ENCODE measurements at places on chromosomes 1 and 21.

GRCh38 chr21:14736162-14736561 lies 190.0 kb upstream of the SAMSN1 start:
- DNase-seq, result no peak

DNA sequence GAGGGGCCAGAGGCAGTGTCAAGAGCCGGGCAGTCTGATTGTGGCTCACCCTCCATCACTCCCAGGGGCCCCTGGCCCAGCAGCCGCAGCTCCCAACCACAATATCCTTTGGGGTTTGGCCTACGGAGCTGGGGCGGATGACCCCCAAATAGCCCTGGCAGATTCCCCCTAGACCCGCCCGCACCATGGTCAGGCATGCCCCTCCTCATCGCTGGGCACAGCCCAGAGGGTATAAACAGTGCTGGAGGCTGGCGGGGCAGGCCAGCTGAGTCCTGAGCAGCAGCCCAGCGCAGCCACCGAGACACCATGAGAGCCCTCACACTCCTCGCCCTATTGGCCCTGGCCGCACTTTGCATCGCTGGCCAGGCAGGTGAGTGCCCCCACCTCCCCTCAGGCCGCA lies at the start of gene BGLAP:
Gene BGLAP (plus strand): TSS at position 259 of the 400 bp plus-strand sequence. CDS start 48 bp downstream, at position 307.
- DNase-seq, result no peak

DNA sequence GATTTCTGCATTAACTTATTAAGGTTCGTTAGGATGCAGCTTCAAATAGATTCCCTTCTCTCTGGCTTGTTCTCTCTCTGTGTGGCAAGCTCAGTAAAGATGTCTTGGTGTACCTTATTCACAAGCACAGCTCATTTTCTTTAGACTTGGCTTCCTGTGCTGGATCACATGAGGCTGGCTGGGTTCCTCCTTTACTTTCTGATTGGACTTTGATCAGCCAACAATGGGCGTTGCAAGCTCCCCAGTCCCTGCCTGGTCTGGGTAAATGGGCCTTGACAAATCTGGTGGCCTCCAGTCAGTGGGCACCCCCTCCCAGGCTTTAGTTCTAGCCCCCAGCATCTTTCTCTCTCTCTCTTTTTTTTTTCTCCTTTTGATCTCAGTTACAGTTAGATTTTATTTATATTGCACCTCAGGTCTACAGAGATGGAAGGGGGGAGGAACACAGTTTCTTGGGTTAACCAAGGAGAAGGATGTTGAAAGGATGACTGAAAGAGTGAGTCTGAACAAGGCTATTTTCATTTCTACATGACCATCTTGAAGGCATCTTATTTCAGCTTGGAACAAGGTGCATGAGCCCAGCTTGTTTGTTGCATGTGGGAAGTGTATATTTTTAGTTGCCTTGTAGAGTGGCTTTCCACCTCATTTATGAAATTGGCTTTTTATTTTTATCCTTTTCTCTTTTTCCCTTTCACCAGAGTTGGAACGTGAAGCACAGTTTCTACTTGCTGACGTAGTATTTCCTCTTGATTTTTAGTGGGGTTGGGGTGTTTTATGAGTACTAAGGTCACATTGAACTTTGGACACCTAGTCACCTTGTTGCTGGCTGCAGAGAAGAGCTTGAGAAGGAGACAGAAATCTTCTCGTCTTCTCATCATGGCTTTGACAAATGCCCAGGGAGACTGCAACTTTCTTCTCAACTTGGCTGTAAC lies 77.1 kb downstream of the PBX1 start:
- DNase-seq, result peak; percentile 47

GRCh38 chr1:203325418-203326091 lies 20.2 kb downstream of the BTG2 start:
- peak; percentile 93 for DNase-seq

- DNase-seq, result no peak
Measured at GRCh38 chr1:160547422-160547821, 24.4 kb upstream of the SLAMF6 start.

- DNase-seq, result no peak
Measured at GRCh38 chr1:167127236-167127635, 33.4 kb downstream of the STYXL2 start.

DNA sequence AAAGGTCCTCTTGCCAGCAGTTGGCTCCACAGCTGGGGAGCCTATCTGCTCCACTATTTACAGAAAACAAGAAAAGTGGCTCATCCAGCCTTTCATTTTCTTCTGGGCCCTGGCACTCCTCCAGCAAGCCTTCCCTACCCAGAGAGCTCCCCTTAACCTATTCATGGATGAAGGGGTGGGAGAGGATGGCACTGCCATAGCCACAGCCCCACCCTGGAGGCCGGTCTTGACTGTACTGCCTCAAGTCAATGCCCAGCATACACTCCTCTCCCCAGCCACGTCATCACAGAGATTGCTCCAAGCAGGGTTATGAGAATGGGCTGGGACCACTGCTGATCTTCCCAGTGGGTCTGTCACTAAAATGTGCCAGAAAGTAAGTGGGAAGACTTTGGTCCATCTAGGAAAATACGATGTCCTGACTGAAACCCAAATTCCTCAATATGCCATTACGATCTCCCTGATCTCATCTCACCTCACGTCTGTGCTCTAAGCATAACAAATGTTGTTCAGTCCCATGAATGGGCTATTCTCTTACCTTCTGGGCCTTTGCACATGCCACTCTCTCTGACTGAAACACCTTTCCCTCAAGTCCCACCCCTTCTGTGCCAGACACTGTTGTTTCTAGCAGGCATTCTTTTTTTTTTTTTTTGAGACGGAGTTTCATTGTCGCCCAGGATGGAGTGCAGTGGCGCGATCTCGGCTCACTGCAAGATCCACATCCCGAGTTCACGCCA lies 21.4 kb upstream of the PTAFR start:
- DNase-seq, result no peak

DNA sequence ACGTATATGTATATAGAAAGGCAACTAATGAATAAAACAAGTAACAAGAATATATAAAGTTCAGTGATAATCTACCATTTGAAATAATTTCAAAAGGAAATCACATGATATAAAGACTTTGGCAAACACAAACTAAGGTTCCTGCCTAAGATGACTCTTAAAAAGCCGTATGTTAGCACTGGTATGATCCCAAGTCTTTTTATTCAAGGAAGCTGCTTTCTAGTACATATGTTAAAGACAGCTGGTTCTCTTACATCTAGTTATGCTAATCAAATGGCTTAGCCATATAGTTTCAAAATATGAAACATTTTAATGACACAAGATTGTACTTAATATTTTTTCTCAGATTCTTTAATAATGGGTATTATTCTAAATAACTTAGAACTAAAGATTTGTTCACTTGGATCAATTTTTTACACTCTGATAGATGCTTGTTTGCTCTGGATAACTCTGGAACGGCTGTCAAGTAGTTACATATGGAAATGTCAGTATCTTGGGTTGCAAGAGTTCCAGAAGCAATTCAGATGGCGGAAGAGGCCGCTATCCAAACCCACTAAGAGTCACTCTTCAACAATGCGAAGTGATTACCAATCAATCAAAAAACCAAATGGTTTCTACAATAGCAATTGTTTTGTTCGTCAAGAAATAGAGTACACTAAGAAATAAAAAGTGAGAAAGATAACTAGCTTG lies 21.4 kb downstream of the STX6 start:
- no peak for DNase-seq

- no peak for DNase-seq
Measured at GRCh38 chr1:41446851-41447610, 37.5 kb downstream of the EDN2 start.

- DNase-seq, result no peak
Measured at GRCh38 chr1:46551597-46552095, at the start of gene KNCN. Gene KNCN, minus strand, starts transcription at chr1:46551647. Its CDS starts 432 bp downstream, at chr1:46551215.

DNA sequence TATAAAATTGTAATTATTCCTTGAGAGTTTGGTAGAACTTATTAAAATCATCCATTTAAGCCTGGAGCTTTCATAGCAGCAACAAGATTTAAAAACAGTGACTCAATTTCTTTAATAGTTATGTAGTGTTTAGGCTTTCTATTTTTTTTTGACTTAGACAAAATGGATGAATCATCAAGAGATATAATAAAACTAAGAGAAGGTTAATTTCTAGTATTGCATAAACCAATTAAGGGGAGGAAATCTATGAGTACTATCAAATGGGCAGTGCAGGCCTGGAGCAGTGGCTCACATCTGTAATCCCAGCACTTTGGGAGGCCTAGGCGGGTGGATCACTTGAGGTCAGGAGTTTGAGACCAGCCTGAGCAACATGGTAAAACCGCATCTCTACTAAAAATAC lies 416.3 kb upstream of the USP24 start:
- DNase-seq, result no peak

GRCh38 chr21:44983421-44984206 lies 43.8 kb downstream of the SLX9 start:
- DNase-seq, result no peak

DNA sequence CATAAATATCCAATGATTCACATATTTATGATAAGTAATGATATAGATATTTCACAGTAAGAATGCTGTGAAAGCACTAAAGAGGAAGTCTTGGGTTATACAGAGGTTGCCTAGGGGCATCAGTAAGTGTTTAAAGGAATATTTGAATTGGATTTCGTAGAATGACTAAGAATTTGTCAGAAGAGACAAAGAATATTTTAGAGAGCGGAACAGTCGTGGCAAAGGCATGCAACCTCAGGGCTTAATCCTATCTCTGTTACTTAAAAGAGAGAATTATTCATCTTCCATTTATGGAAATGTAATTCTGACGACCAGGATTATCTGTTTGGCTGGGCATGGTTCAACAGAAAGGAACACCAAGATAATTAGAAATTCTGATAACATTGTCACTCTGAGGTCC lies 171.9 kb upstream of the NR5A2 start:
- no peak for DNase-seq

- DNase-seq, result no peak
Measured at GRCh38 chr1:24347159-24347934, 28.2 kb downstream of the GRHL3 start.

DNA sequence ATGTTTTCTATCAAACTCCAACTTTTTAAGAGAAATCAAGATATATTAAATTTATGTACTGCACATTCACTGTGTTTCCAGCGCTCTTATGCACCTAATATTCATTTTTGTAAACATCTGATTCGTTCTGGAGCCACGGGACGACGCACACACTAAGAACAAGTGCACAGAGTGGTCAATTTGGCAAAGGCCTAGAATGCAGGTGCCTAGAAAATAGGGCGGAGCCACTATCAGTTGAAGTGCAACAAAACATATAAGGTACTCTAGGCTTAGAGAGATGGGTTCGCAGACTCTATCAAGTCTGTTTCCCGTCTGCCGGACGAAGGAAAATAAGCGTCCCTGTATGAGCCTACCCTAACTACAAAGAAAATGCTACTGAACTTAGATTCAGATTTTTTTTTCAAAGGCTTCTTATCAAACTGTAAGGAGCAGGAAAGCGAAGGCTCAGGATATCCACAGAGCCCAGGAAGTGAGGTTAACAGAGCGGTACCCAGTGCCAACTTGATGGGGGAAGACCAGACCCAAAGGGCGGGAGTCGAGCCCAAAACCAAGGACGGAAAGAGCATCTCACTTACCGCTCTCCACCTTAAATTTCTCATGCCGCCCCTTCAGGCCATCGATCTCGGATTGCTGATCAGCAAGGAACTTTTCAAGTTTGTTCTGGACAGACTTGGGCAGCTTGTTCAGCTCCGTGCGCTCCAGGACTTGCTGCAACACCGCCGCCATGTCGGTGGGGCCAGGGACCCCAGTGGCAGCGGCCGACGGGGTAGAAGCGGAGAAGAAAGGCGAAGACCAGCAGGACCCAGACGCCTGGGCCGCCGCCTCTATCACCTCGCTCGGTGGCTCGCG lies 526 bp downstream of the TPR start:
- DNase-seq, result peak; percentile 49

GRCh38 chr21:46109313-46110221 lies 11.7 kb downstream of the COL6A2 start:
- no peak for DNase-seq

DNA sequence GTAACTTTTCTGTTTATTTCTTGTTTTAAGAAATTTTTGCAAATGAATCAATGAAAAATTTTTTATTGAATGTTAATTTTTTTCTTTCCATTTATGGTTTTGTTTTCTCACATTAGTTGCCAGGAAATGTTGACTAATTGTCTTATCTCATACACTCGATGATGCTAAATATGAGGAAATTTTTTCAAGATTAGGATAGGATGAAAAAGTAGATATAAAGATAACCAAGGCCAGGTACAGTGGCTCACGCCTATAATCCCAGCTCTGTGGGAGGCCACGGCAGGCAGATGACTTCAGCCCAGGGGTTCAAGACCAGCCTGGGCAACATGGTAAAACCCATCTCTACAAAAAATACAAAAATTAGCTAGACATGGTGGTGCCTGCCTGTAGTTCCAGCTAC lies 12.6 kb downstream of the LAX1 start:
- no peak for DNase-seq

GRCh38 chr1:76073481-76073880 lies 1.1 kb upstream of the ST6GALNAC3 start:
- DNase-seq, result no peak

GRCh38 chr1:30444850-30445249 lies 278.5 kb downstream of the MATN1 start:
- DNase-seq, result no peak

- DNase-seq, result peak; percentile 70
Measured at GRCh38 chr1:233242827-233243483, 52.6 kb downstream of the PCNX2 start.

- no peak for DNase-seq
Measured at GRCh38 chr1:176122282-176122681, 84.8 kb downstream of the COP1 start.

GRCh38 chr1:90502696-90503095 lies 214.4 kb downstream of the BARHL2 start:
- DNase-seq, result no peak

DNA sequence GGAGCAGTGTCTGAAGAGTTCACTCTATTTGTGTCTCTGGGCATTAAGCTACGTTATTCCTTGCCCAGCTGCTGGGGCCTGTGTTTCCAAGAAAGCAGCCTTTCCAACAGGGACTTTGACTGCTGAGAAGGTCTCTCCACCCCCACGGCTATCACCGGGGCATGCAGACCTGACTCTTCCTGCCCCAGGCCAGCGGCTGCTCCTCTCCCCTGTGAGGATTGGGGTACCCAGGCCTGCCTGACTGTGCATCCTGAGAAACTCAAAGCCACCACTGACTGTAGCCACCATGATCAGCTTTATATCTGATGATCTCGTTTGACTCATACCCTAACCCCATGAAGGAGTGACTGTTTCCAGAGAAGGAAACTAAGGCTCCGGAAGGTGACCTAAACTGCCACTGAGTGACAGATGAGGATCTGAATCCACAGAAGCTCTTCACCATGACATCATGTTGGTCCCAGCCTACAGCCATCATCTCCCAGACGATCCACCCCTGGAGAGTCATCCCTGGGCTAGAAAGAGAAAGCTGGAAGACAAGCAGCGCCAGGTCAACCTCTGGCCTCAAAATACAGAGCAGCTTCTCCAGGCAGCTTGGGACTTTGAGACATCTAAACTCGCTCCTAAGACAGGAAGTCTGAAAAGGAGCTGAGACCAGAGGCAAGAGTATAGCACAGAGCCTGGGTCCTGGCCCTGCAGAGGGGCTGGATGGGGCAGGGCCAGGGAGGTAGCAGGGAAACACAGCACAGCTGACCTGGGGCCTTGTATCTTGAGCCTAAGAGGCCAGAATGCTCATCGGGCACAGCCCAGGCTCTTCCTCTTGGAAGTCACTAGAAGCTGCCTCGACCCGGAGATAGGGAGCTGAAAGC lies 244.0 kb upstream of the VAMP3 start:
- DNase-seq, result no peak

- DNase-seq, result no peak
Measured at GRCh38 chr1:31505911-31506497, 70.3 kb upstream of the TINAGL1 start.
